Stimulated activated memory B cell treated with anti-CD40 and anti-IgM and Interleukin-4, amounts not matched to agents 10 μg/mL and 1 μg/mL and 100 μg/mL, for 72 hours (primary cell): ENCODE measurements at places on chromosomes 5 and 9.

GRCh38 chr5:31809050-31809870 is 170.3 kb downstream of the PDZD2 start:
- peak; percentile 50 for ATAC-seq

- ATAC-seq: no peak
These were observed 187.5 kb upstream of the RORB start for GRCh38 chr9:74309654-74310053.

DNA sequence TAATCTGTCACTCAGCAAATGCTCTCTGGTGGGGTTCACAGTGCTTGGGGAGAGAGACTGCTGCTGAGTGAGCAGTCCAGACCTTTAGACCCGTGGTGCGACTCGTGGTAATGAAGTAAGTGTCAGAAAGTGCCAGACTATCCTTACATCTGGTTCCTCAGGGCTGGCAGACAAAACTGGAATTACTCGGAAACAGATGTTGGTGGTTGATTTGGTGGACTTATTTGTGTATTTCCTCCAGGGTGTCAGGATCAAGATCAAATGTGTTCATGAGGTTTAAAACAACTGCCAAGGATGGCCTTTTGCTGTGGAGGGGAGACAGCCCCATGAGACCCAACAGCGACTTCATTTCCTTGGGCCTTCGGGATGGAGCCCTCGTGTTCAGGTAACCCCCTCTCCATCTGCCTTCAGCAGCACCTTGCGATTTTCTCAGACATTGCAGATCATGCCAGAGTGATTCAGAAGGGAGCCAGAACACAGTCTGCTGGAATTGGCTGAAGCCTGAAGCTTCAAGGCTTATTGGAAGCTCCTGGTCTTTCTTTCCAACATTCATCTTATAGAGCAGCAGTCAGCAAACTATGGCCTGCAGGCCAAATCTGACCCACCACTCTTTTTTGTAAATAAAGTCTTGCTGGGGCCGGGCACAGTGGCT is 105.2 kb downstream of the LIFR start:
- ATAC-seq: no peak

DNA sequence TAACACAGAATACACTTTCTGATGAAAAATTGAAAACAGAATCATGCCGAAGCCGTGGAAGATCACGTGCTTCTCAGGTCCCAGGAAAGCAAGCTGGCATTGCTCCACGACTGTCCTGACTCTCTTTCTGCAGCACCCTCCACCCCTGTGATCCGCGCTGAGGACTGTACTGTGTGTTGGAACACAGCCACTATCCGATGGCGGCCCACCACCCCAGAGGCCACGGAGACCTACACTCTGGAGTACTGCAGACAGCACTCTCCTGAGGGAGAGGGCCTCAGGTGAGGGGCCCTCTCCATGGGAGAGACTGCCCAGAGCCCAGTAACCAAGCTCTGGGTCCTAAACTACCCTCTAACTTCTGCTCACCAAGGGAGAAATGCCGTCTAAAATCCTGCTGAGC is 73.3 kb downstream of the CMYA5 start:
- no peak for ATAC-seq

GRCh38 chr5:141675672-141676071 is 6.4 kb downstream of the ARAP3 start:
- no peak for ATAC-seq
